RWPE1 (cell line): ENCODE measurements at places on chromosomes 7 and 10.

GRCh38 chr10:77618117-77618516 lies 19.5 kb downstream of the KCNMA1 start:
- DNase-seq: no peak

DNA sequence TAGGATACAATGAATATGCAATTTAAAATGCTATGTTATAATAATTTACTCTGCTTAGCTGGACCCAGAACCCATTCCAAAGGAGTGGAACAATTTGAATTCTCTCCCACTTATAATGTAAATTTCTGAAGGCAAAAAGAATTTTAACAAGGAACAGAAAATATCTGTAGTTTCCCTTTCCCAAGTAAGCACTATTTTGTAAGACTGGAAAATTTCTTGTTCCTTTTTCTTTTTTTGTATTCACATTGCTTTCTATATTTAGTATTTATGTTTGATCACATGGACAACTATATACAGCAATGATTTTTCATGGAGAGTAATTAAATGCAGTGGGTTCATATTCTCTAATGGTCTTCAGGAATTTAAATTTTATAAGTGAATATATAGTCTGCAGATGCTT lies 127.4 kb downstream of the GPR85 start:
- DNase-seq: no peak

DNA sequence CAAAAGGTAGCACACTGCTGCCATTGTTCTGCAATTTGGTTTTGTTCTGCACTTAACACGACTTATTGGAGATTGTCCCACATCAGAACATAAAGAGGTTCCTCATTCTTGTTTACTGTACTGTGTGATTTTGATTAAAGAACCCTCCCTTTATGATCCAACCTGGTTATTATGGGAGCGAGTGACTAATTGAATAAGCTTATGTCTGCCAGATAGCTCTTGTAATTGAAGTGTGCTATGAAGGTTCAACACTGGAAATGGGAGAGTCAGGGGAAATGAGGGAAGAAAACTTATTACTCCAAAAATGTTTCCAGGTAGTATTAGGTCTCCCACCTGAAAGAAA lies 33.9 kb downstream of the CASP7 start:
- no peak for DNase-seq

DNA sequence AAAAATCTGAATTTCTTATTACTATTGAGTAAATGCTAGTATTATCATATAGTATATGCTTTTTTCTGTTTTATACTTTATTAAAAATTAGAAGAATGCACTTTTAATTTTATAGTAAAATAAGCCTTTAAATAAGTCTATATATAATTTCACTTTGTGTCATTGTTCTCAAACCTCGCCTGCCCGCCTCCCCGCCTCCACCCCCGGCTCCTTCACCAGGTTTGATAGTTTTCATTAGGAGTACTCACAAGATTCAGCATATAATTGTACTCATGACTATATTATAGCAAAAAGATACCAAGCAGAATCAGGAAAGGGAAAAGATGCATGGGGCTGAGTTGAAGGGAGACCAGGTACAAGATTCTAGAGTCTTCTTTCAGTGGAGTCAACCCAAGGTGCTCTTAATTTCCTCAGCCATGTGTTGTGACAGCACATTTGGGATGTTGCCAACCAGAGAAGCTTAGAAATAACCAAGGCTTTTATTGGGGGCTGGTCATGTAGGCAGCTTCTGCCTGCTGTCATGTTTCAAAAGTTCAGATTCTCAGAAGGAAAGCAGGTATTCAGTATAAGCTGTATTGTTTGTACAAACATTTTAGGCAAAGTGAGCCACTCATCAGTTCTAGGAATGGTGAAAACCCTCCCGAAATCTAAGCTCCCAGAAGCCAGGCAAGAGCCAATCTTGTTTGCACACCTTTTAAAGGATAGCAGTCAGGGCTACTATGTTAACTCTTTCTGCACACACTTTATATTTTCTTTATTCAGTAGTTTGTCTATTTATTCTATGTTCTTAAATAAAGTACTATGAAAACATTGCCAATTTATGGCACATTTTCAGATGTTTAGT lies 12.3 kb downstream of the NHLRC2 start:
- no peak for DNase-seq
